Ureter (tissue), 1 donor: ENCODE measurements at places on chromosomes 5 and 9.

DNA sequence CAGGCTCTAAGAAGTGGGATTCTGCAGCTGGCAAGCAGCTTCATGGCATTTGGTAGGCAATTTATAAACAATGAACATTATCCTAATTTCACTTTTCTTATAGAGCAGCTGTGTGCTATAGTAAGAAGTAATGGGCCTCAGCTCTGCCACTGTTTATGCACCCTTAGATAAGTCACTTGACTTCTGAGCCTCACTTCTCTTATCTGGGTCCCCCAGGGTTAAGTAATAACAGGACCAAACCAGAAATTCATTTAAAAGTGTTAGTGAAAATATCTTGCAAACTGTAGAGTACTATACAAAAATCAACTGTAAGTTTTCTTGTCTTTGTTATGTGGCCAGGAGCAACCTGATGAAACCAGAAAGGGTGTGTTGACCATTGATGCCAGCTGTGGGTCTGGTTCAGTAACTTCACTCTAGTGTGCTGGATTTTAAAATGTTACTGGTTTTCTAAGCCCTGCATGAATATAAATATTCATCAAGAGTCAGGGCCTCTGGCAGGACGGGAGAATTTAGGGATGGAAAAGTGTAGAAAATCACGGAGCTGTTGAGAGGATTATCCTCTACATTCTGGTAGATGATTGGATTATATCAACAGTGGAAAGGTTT, 24.2 kb downstream of the TNFAIP8 start:
- DNase-seq, result no peak

GRCh38 chr5:125034331-125034730, 287.9 kb upstream of the ZNF608 start:
- no peak for DNase-seq

- no peak for DNase-seq
Measured at GRCh38 chr9:101383361-101383760, 1.4 kb downstream of the BAAT start.

DNA sequence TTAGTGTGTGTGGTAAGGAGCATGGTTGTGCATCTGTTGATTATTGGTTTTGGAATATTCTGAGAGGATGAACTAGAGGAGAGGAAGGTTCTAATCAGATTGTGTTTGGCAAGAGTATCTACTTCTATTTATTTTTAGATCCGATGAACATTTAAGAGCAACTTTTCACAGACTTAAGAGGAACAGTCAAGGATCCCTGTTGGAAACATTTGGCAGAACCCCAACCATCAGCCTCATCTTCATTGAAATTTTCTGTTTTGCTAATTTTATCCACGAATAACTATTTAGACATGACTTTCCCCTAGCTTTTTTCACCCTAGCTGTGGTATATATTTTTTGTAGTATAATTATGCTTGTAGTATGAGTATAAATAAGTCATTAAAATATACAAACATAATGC, 868.5 kb downstream of the MAT2B start:
- no peak for DNase-seq

DNA sequence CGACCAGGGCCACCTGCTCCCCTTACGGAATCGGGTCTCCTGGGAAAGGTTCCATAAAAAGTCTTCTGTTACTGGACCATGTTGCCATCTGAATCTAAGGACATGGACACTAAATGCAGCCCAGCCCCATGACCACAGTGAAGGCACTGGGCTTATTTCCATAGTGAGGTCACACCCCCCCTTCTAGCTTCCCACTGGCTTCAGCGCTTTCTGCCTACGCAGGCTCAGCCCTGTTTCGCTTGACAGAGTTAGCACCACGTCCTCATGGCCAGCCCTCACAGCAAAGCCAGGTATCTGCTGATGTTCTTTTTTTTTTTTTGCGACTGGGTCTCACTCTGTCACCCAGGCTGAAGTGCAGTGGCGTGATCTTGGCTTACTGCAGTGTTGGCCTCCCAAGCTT, 14.1 kb downstream of the UCK1 start:
- no peak for DNase-seq

DNA sequence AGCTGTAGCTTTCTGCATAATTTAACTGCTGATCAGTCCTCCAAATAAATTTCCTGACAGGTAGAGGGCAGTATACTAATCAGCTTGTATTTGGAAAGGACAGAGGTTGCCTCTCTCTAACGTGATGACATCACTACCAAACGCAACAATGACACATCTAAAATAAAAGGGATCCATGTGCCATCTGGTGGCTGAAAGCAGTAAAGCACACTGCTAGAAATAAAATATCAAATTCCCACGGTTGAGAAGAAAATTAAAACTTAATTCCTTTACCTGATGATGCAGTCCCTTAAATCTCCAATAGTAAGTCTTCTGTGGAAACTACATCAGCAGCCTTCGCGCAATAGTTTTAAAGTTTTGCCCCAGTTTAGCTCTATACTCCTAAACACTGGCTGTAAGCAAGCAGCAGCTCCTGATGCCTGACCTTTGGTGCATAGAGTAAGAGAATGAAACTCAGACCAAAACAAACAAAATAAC, 54.5 kb downstream of the DIAPH1 start:
- DNase-seq, result peak; percentile 69

DNA sequence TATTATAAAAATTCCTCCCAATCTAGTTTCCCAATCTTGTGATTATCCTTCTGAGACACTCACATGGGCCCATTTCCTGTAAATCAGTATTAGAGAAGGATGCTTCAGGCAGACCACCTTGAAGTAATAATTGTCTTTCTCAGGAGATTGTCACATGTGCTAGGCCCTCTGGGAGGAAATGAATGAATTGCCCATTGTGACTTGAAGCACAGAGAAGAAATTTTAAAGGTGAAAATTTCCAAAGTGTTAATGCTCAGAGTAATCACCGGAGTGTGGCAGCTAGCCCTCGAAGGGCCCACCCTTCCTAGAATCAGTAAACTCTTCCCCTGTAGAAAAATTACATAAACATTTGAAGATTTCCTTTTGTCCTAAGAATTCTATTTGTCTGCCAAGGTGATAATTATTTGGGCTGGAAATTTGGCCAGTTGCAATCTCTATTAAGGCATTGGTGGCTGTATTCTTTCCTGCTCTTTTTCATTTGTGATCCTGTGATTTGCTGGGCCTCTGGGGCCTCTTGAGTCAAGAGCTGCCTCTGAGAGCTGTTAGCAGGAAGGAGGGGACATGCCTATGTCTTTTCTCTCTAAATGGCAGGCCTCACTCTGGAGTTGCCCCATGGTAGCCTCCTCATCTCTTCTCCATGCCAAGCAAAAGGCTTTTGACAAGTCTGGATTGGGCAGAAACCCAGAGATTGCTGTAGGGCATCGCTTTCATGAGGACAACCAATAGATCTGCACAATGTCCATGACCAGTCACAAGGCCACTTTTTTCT, 371.5 kb upstream of the ACTBL2 start:
- DNase-seq, result no peak
